Left forelimb (tissue), 1 donor: ENCODE measurements at places on chromosomes 16 and 17.

- DNase-seq: no peak
Measured at GRCh38 chr17:66635386-66636045, 199.4 kb upstream of the CACNG5 start.

DNA sequence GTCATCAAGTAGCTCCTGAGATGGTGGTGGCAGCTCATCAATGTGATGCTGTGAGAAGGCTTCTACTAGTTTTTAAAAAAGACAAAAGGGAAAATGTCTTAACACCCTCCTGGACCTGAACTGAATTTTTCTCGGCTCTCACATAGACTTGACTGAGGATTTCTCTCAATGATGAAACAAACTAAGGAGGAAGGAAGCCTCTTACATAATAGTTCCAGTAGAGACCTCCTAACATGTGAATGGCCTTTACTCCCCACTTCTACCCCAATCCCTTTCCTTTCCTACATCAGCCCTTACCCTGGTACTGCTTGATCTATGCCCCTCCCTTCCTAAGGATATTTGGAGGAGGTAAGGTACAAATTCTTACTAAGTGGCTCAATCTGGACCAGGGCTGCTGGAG lies 54.8 kb upstream of the MTMR4 start:
- no peak for DNase-seq

DNA sequence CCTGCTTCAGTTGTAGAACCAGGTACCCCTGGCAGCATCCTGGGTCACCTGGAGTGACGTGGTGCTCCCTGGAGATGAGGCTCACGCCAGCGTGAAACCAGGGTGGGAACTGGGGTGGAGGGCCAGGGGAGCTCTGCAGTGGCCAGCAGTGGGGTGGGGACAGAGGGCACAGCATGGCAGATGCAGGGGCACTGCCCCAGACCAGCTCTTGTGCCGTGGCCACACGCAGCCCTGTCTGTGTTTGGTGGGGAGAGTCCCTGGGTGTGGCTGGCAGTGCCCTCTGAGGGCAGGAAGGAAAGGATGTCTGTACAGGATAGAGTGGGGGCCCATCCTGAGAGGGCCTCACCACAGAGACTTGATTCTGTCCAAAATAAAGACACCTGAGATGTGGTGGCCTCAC lies 24.5 kb downstream of the ZNF750 start:
- no peak for DNase-seq

GRCh38 chr17:21199311-21199710 lies 14.7 kb downstream of the TMEM11 start:
- no peak for DNase-seq

DNA sequence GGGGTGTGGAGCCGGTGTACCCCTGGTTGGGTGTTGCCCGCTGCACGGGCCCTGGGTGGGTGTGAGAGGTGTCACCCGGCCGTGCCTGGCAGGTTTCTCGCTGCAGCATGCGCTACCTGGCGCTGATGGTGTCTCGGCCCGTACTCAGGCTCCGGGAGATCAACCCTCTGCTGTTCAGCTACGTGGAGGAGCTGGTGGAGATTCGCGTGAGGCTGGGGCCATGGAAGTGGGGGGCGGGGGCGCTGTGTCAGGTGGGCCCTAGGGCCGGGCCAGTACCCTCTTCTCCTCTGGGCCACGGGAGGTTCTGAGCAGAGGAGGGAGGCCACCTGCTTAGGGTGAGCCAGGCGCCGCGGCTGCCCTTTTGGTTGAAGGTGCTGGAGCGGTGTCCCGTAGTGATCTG lies 13.4 kb downstream of the DEF8 start:
- DNase-seq: no peak

GRCh38 chr17:73549841-73550430 lies 94.3 kb downstream of the SDK2 start:
- no peak for DNase-seq

DNA sequence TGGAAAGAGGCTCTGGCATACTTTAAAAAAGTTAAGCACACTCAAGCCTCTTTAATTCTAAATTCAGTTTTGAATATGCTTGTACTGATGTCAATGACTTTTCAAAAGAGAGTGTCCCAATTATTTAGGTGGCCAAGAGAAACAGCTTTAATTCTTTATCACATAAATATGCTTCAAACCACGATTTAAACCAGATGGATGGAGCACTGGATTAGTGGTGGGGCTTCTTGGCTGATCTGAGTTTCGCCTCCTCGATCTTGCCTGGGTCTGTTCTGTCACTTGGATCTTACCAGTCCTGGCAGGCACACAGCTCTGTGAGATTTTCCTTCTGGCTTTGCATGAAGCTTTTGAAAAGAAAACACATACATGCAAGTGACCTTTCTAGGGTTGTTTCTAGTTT lies 467.8 kb downstream of the MAF start:
- DNase-seq: no peak

- DNase-seq: no peak
Measured at GRCh38 chr17:48413613-48414405, 16.2 kb downstream of the SKAP1 start.

DNA sequence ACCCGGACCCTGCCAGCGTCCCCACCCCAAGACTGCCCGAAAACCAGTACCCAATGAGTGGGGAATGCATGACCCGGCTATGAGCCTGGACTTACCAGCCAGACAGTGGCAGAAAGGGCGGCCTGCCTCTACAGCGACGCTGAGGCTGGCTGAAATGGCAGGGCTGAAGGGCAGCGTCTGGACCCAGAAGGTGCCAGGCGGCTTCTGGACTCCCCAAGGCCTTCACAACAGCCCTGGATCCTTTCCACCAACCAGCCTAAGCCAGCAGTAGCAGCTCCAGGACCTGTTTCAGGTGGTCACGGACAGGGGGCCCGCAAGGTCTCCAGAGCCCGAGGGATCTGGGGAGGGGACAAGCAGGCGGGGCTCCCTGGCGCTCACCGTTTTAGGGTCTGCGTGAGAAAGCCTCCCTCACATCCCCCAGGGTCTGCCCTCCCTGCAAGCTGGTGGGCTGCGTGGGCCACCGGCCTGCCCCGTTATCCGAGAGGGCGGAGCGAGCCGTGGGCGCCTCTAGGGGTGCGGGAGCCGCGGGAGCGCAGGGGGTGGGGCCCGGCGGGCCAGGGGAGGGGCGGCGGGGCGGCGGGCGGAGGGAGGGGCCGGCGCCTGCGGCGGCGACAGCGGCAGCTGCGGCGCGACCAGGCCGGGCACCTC lies at the start of gene RIPOR1:
RIPOR1 (plus strand) TSS at position 608 of the 648 bp plus-strand sequence. CDS start 9,618 bp downstream, outside the sequence.
- DNase-seq: no peak

GRCh38 chr16:72927199-72928089 lies 120.5 kb downstream of the ZFHX3 start:
- DNase-seq: no peak

DNA sequence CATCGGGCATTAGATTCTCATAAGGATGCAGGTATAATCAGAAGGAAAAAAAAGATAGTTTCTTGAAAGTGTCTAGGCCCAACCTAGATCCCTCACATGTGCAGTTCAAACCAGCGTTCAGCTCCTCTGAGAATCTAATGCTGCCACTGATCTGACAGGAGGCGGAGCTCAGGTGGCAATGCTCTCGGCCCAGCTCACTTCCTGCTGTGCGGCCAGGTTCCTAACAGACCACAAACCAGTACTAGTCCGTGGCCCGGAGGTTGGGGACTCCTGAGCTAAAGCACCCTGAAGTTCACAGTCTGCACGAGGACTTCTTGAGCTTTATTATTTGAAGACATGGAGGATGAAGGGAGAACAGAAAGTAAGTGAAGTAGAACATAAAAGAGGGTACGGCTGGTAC lies 16.8 kb downstream of the SMCR8 start:
- DNase-seq: no peak

DNA sequence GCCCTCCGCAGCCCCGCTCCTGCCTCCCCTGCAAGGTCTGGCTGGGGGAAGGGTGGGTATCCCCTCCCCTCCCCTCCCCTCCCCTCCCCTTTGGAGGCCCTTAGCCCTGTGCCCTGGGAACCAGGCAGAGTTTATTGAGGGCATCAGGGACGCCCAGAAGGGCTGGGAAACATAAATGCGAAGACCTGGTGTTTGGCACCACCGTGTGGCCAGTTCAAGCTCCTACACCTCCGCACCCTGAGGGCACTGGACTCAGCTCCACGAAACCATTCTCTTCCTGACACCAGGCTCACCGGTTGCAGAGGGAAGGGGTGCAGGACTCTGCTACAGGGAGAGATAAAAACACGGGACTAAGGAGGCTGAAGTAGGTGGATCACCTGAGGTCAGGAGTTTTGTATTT lies 1.0 kb upstream of the AIPL1 start:
- DNase-seq: no peak

DNA sequence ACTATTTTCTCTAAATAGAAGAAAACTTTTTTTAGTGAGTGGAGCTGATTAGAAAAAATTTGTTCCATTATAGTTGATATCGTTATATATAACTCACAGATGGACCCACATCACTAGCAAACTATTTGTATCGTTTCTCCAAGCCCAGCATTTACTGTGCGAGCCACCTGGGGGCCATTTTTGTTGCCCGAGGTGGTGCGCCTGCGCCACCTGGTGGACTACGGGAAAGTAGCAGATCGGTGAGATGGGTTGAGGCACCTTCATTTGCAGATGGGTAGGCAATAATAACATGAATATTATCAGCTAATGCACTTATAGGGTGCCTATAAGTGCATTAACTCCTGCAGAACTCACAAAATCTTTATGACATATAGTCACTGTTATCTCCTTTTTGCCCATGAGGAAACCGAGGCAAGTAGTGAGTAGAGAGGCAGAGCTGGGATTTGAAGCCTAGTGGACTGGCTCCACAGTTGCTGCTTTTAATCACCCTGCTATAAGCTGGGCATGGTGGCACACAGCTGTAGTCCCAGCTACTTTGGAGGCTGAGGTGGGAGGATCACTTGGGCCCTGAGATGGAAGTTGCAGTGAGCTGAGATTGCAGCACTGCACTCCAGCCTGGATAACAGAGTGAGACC lies 23.2 kb upstream of the NTN1 start:
- DNase-seq: no peak

- DNase-seq: no peak
Measured at GRCh38 chr16:51343411-51343810, 192.3 kb upstream of the SALL1 start.

DNA sequence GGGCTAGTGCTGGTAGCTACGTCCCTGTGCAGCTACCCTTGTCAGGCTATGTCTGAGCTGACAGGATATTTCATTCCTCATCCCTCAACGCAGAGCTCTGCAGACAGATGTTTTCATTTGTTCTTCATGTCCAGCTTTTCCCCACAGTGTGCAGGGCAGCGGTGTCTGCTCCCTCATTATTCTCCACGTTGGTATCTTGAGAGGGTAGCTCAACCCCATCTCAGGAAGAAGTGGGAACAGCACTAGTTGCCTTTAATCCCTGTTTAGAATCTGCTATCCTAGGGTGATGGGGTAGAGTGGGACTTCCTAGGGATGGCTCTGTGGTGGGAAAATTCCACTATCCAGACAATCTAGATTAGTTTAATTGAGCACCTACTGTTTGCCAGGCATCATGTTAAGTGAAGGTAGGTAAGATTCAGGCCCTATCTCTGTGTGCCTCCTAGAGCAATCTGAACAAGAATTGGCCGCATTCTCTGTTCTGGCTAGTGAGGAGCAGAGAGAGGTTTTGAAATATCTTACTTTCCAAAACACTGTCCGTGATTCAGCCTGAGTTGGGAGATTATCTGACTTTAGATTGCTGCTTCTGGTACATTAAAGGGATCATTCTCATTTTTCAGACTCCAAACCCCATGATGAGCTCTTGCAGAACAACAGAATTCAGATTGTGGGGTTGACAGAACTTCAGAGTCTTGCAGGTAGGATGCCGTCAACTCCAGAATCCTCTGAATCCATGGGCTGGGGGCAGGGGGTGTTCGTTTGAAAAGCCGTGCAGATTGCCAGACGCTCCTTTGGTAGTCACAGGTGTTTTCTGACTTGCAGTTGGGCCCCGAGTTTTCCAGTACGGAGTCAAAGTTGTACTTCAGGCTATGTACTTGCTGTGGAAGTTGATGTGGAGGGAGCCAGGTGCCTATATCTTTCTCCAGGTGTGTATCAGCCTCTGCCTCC lies 963 bp downstream of the ALG1 start:
- DNase-seq: no peak

GRCh38 chr16:65101009-65101408 lies 20.9 kb downstream of the CDH11 start:
- no peak for DNase-seq

- DNase-seq: no peak
Measured at GRCh38 chr16:1945559-1946391, 2.8 kb upstream of the MSRB1 start.

GRCh38 chr17:75209061-75209460 lies 3.6 kb downstream of the NUP85 start:
- DNase-seq: no peak

DNA sequence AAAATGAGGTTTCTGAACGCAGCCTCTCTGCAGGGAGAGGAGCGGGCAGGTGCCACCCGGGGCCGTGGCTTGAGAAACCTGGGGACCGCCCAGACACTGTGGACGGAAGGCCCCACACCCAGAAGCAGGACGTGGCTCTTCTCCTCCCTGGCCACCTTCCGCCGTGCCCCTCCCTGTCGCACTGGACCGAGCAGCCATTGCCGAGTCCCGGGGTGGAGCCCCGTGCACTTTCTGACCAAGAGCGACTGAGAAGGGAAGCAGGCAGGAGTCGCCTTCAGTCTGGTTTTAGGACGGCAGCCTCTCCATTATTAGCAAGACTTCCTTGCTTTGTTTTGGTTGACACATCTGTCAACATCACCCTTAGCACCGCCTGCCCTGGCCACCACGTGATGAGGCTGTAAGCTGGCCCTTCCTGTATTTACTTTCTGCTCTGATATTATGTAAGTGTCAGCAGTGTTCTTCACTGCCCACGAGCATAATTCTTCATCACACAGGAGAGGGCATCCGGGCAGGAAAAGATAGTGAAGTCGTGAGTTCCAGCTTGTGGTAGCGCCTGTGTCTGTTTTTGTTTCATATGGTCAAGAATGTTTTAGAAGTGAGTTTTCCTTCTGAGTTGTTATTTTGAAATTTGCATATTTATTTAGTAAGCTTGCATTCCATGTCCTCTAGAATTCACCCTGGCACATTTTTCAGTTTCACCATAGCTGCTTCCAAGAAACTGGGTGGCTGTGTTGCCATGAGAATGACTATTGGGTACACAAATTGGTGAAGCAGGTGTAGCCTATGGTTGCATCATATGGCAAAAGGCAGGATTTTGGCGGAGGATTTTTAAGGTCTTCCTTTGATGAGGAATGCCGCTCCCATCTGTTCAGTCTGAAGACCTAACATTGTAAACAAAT lies 1.0 kb downstream of the HERPUD1 start:
- DNase-seq: peak; percentile 82

GRCh38 chr17:76014925-76015261 lies 12.2 kb downstream of the EVPL start:
- DNase-seq: no peak

GRCh38 chr16:70803319-70803718 lies 2.4 kb upstream of the VAC14 start:
- DNase-seq: no peak
